ENCODE measurements at places on chromosomes 16 and 17. TPM values are rescaled to one million over a fixed set of nuclear protein-coding genes. Genes with fewer than 3 reads are reported as not detected.

Gene NCBP3
- 58.2 TPM for total RNA-seq

Gene TERB1
- total RNA-seq = not detected

- DNase-seq = no peak
Observed at GRCh38 chr16:3674513-3675295, 20.2 kb downstream of the DNASE1 start.

- DNase-seq = no peak
Observed at GRCh38 chr16:74829637-74830036, 55.0 kb upstream of the FA2H start.

Gene AOC2
- 3.4 TPM for total RNA-seq

- no peak for DNase-seq
Observed at GRCh38 chr16:82580298-82580890, 46.4 kb upstream of the CDH13 start.

GRCh38 chr16:89281829-89282228, 64.3 kb downstream of the ZNF778 start:
- DNase-seq = no peak

DNA sequence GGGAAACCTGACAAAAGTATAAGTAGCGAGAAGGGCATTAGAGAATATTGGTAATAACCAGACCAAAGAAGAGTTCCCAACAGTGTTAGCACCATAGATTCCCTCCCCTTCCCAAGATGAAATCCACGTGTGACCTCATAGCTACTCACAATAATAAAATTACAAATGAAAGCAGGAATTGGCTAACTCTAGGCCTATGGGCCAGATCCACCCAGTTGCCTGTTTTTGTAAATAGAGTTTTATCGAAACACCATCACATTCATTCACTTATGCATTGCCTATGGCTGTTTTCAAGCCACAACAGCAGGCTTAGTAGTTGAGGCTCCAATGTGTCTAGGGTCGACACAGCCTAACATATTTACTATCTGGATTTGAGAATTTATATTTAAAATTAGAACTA, 7.8 kb downstream of the CPHXL start:
- DNase-seq = no peak
